ENCODE measurements at places on chromosomes 5 and 9. TPM values are rescaled to one million over a fixed set of nuclear protein-coding genes. Genes with fewer than 3 reads are reported as not detected.

HTR1A gene
- polyA plus RNA-seq, result not detected

ZCCHC7 gene
- 15.1 TPM for polyA plus RNA-seq

PAEP gene
- polyA plus RNA-seq, result not detected

GPR150 gene
- 0.11 TPM for polyA plus RNA-seq

GFI1B gene
- not detected for polyA plus RNA-seq

SLC6A7 gene
- 0.24 TPM for polyA plus RNA-seq

FOXD4L6 gene
- polyA plus RNA-seq, result 0.11 TPM

MAST4 gene
- 14.5 TPM for polyA plus RNA-seq

PCDHB3 gene
- not detected for polyA plus RNA-seq

C8G gene
- 0.48 TPM for polyA plus RNA-seq

CDO1 gene
- polyA plus RNA-seq, result 24.7 TPM

LIX1 gene
- 5.9 TPM for polyA plus RNA-seq

IL4 gene
- polyA plus RNA-seq, result not detected

EFCAB9 gene
- polyA plus RNA-seq, result not detected

MAP1B gene
- 45.8 TPM for polyA plus RNA-seq

TUT7 gene
- 19.7 TPM for polyA plus RNA-seq

WASHC1 gene
- 20.2 TPM for polyA plus RNA-seq

AGXT2 gene
- 0.32 TPM for polyA plus RNA-seq

All from muscle of arm (tissue), 14 donors.